ENCODE measurements at places on chromosomes 1 and 21. TPM values are rescaled to one million over a fixed set of nuclear protein-coding genes. Genes with fewer than 3 reads are reported as not detected.

OR2L2 gene
- not detected for total RNA-seq

ASTN1 gene
- total RNA-seq = 0.02 TPM

IRF6 gene
- total RNA-seq = 0.39 TPM

ATP1A4 gene
- not detected for total RNA-seq

ARHGEF19 gene
- 3.2 TPM for total RNA-seq

ITLN2 gene
- not detected for total RNA-seq

DNALI1 gene
- 0.49 TPM for total RNA-seq

NUDT4B gene
- total RNA-seq = 10.7 TPM

CELA3B gene
- not detected for total RNA-seq

PADI6 gene
- total RNA-seq = not detected

GPR25 gene
- not detected for total RNA-seq

BSND gene
- total RNA-seq = not detected

CRP gene
- total RNA-seq = not detected

ELAPOR1 gene
- total RNA-seq = 0.84 TPM

S100A1 gene
- total RNA-seq = not detected

C1orf105 gene
- total RNA-seq = not detected

SPRR2B gene
- not detected for total RNA-seq

TFF2 gene
- total RNA-seq = 0.30 TPM

PHGDH gene
- total RNA-seq = 52.1 TPM
